Heart left ventricle (tissue), 16 donors: ENCODE measurements at places on chromosomes 12 and 14.
A peak's percentile ranks its signal among the peaks of the same experiment; 100 is the strongest.

- DNase-seq: no peak
Measured at GRCh38 chr14:101400830-101401229, 160.5 kb upstream of the DIO3 start.

GRCh38 chr12:93347054-93347785 lies 30.5 kb upstream of the NUDT4 start:
- DNase-seq: no peak

- DNase-seq: no peak
Measured at GRCh38 chr14:23910101-23910875, 43.3 kb upstream of the DHRS4 start.

DNA sequence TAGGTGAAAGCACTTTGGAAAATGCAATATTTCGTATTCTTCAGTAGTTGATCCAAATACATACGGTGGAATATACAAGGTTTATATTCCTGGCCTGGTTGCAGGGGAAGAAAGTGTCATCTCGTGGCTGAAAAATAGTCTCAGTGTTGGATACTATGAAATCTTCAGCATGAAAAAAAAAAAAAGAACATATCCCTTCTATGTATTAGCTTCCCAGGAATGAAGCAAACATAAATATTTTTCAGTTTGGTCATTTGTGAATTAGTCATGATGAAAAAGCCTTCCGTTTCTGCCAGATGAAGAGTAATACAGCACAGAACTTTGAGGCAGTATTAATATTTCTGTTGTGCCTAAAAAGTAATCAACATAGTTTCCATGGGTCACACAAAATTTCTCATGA lies 36.7 kb downstream of the FLRT2 start:
- no peak for DNase-seq

GRCh38 chr12:1559676-1560091 lies 34.7 kb downstream of the FBXL14 start:
- DNase-seq: no peak

DNA sequence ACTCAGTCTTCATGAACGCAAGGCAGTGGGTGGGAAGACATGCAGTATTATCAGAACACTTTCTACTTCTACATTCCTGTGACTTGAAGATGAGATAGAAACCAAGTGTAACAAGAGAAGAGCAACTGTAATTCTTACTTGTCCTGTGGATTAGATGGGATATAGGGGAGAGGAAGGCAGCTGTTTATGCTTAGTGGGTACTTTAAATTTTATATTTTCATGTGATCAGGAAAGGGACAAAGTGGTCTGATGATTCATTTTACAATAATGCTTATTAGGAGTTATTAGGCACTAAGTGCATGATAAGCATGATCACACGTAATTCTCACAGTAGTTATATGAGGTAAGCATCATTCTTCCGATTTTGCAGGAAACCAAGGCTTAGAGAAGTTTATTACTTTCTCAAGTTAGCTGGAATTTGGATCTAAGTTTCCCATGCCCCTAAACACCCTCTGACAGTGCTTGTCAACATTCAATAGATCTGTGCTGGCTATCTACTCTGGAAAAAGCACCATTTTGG lies 52.7 kb downstream of the PTGER2 start:
- no peak for DNase-seq

DNA sequence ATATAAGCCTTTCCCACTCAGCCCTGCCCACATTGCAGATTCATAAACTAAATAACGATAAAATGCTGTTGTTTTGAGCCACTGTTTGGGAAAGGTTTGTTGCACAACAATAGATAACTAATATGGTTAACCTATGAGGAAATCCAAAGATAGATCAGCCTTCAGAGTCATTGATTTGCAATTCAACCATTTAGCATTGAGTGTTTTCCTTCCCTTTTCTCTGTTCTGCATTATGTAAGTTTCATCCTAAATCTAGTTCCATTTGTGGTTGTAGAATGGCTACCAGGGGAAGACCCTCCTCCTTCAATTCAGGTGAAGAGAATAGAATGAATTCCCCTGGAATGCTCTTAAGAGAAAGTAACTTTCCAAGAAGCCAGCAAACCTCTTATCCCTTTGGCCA lies 19.6 kb downstream of the TC2N start:
- DNase-seq: no peak

DNA sequence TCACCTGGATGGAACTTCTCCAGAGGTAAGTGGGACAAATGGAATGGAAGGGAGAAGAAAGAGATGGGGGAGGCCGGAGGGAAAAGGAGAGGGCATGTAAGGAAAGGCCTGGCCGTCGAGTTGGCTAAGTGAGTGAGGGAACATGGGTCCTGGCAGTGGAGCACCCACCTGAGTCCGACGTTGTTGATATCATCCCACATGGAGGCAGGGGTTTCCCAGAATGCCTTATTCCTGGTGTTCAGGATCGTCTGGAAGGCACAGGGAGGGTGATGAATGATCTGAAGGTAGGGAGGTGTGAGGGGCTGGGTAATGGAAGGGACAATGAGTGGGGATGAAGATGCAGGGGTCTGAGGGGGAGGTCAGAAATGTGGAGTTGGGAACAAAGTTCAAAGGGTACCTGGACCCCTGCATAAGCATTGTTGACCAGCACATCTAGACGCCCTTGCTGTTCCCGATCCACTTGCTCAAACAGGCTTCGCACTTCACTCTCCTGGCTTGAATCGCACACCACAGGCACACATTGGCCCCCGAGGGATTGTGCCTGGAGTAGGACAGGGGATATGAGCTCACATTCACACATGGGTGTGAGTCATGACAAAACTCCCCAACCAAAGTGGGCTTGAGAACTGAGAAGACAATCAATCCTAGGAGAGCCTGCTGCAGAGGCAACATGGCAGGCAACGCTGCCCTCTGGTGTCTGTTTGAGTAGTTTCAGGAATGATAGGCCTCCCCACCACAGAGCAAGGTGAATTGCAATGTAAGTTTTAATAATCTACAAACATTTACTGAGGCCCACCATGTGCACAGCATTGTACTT lies 3.0 kb downstream of the DHRS1 start:
- peak; percentile 67 for DNase-seq

- no peak for DNase-seq
Measured at GRCh38 chr14:59753512-59753911, 117.1 kb downstream of the RTN1 start.

GRCh38 chr12:4119157-4119761 lies 154.3 kb upstream of the CCND2 start:
- DNase-seq: no peak

GRCh38 chr12:131390412-131391334 lies 320.2 kb upstream of the SFSWAP start:
- no peak for DNase-seq

DNA sequence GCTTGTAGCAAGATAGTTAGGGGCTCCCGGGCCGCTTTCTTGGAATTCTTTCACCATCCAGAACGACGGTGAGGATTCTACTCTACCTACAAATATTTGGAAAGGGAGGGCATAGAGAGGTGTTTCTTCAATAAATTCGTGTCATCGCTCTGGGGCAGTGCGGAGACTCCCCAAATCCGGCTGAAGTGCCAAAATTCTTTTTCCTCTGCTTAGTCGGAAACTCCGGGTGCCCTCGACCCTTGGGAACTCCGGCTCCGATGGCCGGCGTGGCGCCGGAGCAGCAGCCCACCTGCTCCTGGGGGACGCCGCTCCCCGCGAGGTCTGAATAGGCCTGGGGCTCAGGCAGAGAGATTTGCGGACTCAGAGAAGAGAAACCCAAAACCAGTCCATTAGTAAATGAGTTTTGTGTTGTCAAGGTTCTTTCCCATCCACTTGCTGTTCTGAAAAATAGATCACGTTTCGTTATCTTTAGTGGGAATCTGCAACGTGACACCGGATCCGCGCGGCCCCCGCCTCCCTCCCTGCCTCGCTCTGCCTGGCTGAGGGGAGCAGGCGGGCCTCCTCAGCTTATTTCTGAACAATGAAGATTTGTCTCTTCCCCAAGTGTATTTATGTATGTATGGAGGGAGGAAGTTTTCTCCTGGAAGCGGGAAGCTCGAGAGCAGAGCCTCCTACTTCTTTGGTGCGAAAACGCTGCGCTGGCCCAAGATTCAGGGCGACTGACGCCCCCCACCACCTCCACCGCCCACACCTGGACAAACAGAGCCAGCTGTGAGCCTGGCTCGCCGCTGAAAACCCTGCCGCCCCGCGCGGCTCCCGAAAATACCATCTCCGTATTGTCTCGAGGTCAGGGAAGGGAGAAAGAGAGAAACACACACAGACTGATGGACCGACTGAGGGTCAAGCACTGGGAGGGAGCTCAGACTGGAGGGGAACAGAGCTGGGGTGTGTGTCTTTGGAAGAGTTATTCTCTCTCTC lies 3.7 kb upstream of the SIX1 start:
- DNase-seq: no peak
